Calu3 (cell line): ENCODE measurements at places on chromosomes 2 and 18. TPM values are rescaled to one million over a fixed set of nuclear protein-coding genes. Genes with fewer than 3 reads are reported as not detected.

The ERFE gene
- total RNA-seq, result 2.4 and 4.0 TPM in 2 replicates

The NT5DC4 gene
- total RNA-seq, result 10.1 and 13.6 TPM in 2 replicates

The ANTXR1 gene
- total RNA-seq, result 0.66 and 0.86 TPM in 2 replicates

The CCDC178 gene
- not detected in 2 replicates for total RNA-seq

DNA sequence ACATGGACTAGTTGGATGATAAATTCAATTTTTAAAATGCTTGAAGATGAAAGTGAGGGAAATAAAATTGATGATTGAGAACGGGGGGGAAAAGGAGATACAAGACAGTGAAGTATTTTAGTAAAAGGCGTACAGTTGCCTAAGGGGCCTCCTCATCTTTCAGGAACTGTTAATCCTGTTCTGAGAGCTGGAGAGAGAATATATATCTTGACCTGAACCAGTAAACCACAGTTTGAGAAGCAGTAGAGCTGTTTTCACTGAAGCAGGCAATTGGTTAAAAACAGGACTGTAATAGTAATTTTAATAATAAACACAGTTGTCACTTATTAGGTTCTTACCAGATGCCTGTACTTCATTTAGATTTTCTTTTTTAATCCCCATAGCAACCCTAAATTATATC, 137.5 kb downstream of the MAP3K20 start:
- no peak for DNase-seq

DNA sequence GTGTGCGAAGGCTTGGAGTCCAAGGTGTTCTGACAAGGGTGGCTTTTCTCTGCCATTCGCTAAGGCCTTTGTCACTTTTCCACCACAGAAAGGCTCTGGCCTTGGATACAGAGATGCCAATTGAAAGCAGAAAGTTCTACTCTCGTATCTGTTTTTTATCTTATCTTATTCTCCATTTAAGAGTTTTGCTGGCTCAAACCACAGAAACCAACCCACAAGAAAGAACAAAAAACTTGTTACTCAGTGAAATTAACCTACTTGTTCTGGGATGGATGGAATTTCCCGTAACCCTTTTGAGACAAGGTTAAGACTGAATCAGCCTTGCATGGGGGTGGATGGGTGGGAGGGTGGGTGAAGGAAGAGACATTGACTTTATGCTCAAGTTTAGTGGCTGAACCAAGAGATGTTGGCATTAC, 221.7 kb downstream of the CDH20 start:
- DNase-seq, result no peak

GRCh38 chr2:65129286-65129825, 550 bp downstream of the RAB1A start:
- DNase-seq, result peak; percentile 45

DNA sequence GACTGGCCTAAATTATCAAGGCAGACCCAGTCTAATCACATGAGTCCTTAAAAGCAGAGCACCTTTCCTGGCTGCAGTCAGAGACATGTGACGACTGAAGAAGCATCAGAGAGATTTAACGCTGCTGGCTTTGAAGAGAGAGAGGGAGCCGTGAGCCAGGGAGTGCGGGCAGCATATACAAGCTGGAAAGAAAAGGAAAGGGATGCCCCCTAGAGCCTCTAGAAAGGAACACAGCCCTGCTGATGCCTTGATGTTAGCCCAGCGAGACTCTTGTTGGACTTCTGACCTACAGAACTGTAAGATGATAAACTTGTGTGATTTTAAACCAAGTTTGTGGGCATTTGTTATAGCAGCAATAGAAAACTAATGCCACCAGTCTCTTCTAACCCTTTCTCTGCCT, 58.1 kb downstream of the HEATR5B start:
- no peak for DNase-seq

- no peak for DNase-seq
These were observed 50.8 kb upstream of the MYCN start for GRCh38 chr2:15889442-15890123.

- no peak for DNase-seq
These were observed 165.6 kb upstream of the NCKAP5 start for GRCh38 chr2:133733901-133734255.

DNA sequence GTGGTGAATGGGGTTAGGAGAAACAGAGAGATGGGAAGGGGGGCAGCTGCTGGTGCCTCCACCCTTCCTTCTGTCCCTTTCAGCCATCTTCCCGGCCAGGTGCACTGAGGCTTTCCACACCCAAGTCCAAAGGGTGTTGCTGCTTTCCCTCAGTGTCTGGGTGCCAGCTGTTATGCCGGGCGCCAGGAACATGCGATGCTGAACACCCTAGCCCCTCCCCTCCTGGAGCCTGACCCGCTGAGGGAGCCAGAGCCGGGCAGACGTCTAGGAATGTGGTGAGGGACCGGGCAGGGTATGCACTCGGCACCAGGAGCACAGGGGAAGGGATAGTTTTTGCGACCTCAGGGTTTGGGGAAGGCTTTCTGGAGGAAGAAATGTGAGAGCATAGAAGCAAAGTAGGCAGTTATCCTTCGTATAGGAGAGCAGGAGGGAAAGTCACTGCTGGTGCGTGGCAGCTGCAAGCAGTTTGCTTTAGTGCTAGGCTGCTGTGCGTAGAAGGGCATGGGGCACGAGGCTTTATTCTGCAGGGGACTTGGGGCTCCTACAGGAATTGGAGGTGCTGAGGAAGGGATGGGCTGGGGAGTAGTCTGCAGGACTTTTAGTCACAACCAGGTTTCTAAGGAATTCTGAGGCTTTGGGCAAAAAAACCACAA, 147.7 kb downstream of the TSN start:
- no peak for DNase-seq

DNA sequence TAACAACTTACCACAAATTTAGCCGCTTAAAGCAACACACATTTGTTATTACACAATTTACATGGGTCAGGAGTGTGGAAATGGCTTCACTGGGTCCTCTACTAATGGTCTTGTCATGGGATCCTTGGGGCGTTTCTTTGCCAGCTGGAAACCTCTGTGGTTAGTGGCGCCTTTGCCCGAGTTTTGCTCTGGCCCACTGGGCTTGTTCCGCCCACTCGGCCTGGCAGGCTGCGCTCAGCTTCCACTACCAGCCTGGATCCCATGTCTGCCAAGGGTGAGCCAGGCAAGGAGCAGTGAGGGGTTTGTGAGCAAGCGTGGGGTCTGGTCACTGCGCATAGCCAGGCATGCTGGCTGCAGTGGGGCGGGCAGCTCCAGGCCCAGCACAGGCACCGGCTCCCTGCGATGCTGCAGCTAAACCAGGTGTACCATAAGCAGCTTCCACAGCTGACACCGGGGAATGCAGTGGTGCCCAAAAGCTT, 16.2 kb upstream of the MBD2 start:
- no peak for DNase-seq

GRCh38 chr2:171208657-171209056, 48.0 kb upstream of the TLK1 start:
- no peak for DNase-seq

DNA sequence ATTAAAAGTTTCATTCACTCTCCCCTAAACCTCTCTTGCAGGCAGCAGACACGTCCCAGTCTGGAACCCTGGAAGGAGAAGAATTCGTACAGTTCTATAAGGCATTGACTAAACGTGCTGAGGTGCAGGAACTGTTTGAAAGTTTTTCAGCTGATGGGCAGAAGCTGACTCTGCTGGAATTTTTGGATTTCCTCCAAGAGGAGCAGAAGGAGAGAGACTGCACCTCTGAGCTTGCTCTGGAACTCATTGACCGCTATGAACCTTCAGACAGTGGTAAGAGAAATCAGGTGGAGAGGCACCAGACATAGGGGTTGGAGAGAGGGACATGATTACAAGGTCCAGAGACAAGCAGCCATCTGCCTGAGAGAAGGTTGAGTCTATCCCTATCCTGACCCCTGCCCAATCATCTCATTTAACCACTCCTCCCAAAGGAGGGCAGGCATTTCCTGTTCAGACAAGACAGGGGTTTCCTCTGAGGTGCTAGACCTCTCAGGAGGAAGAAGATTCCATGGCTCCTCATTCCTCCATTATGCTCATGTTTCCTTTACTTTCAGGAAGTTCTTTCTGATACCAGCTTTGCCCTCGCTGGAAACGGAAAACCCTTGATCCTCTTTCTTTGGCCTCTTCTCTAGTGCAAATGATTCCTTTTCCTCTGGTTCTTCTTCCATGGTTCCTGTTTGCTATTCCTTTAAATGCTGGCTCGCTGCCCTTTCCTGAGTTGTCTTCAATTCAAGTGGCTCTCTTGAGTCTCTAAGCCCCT, 15.1 kb downstream of the PLCD4 start:
- DNase-seq, result no peak

- DNase-seq, result no peak
These were observed 51.9 kb downstream of the LAMA1 start for GRCh38 chr18:7065736-7066135.

DNA sequence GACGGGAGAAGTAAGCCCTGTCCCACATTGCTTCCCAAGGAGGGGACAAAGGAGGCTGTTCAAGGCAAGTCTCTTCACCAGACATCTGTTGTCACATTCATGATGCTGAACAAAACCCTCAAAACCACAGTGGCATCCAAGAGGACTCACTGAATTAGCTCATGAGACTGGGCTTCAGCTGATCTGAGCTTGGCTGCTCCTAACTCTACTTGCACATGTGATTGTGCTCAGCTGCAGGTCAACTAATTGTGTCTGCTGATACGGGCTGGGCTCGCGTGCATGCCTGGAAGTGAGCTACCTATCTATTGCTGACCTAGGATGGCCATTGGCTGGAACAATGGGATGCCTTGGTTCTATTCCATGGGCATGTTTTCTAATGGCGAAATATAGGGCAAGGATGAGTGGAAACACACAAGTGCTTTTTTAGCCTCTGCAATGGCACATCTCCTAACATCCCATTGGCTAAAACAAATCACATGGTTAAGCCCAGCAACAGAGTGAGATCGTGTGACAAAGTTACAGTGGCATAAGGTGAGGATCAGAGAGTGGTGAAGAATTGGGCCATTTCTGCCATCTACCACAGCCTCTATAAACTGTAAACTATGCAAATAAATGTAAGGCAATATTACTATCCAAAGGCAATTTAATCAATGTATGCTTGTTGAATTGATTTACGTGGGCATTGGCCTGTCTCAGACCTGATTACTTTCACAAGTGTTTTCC, 52.9 kb upstream of the CAPN13 start:
- DNase-seq, result no peak

DNA sequence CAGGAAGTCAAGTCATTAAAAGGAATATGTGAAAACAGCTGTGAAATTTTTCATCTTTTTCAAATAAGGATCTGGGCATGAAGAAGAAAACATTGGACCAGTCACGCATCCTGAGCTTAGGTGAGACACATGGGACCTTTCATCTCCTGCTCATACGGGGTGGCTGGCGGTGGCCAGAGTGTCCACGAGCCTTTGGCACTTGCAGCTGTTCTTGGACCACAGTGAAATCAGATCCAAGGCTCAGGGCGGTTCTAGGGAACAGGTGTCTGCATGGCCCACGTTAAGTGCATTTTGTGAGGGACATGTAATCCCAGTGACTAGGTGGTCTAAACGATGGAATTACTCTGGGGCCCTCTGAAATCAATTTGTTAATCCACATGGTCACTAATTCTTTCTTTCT, 212.7 kb upstream of the COPS8 start:
- DNase-seq, result no peak

- DNase-seq, result no peak
These were observed 231.3 kb downstream of the BCL2 start for GRCh38 chr18:63088262-63088661.

GRCh38 chr2:99337113-99338028, at the start of gene EIF5B:
Gene EIF5B (plus strand): TSS chr2:99337389. CDS start chr2:99337555, 166 bp downstream.
- DNase-seq, result peak; percentile 96
